ENCODE measurements at places on chromosomes 7 and 10.
A peak's percentile ranks its signal among the peaks of the same experiment; 100 is the strongest.

GRCh38 chr7:94420328-94420727 lies 25.6 kb downstream of the COL1A2 start:
- no peak for DNase-seq

- DNase-seq = no peak
These were observed 278.3 kb downstream of the ELFN1 start for GRCh38 chr7:1948301-1948796.

GRCh38 chr10:76205361-76205760 lies 773.9 kb downstream of the LRMDA start:
- DNase-seq = no peak

- no peak for DNase-seq
These were observed 57.8 kb downstream of the MICU1 start for GRCh38 chr10:72567889-72568640.

DNA sequence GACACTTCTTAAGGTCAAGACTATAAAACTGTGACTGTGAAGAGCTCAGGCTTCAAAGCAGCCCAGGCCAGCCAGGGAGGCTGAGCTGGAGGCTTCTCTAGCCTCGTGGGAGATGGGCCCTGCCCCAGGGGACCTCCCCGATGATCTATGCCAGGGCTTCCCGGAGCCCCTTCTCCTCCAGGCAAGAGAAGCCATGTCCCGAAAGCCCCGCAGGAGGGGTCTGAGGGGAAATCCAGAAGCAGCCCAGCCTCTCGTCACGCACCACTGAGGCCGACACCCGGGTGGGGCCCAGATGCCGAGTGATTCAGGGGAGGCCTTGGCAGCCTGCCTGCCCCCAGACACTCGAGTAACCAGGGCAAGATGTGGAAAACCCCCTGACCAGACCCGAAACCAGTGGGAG lies 63.7 kb downstream of the PROSER2 start:
- DNase-seq = no peak

GRCh38 chr7:77453531-77453930 lies 37.4 kb upstream of the GSAP start:
- no peak for DNase-seq

GRCh38 chr10:122492999-122493481 lies 31.7 kb downstream of the HTRA1 start:
- DNase-seq = no peak

- no peak for DNase-seq
These were observed 554.1 kb upstream of the FOXK1 start for GRCh38 chr7:4127909-4128560.

- DNase-seq = no peak
These were observed 568.6 kb downstream of the KCNMA1 start for GRCh38 chr10:77068969-77069368.

- DNase-seq = no peak
These were observed 135.1 kb downstream of the C10orf105 start for GRCh38 chr10:71584461-71584860.

GRCh38 chr10:96665306-96665705 lies 55.0 kb downstream of the PIK3AP1 start:
- peak; percentile 16 for DNase-seq

GRCh38 chr7:130723784-130724183 lies 10.2 kb downstream of the KLF14 start:
- DNase-seq = no peak

DNA sequence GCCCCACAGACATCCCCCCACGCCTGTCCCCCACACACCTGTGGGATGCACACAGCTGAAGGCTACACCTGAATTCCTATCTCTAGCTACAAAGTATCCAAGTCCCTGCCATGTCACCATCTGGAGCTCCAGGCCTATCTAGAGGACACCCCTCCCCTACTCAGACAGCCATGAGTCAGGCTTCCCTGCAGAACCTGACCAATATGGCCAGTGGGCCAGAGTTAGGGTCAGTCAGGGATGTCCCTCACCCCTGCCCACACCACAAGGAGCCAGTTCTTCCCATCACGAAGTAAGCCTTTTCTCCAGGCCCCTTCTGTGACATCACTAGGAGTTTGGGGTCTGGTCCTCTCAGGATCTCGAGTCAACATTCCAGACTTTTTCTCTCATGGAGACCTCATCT lies 10.6 kb upstream of the SLC18A3 start:
- DNase-seq = no peak

DNA sequence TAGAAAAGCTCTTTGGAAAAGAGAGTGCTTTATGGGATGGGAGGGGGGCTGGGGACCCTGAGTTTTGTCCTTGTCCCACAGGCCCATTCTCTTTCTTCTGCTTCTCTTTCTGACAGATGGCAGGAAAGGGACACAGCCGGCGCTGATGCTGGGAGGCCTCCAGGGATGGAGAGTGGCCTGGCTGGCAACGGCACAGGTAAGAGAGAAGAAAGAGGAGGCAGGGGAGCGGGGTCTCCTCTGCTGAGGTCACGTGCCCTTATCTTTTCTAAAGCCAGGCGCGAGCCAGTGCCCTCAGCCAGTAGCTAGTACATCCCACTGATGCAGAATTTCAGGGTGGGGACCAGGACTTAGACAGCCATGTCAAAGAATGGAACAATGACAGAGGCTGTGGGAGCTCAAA lies 9.2 kb downstream of the ZNF775 start:
- DNase-seq = no peak

DNA sequence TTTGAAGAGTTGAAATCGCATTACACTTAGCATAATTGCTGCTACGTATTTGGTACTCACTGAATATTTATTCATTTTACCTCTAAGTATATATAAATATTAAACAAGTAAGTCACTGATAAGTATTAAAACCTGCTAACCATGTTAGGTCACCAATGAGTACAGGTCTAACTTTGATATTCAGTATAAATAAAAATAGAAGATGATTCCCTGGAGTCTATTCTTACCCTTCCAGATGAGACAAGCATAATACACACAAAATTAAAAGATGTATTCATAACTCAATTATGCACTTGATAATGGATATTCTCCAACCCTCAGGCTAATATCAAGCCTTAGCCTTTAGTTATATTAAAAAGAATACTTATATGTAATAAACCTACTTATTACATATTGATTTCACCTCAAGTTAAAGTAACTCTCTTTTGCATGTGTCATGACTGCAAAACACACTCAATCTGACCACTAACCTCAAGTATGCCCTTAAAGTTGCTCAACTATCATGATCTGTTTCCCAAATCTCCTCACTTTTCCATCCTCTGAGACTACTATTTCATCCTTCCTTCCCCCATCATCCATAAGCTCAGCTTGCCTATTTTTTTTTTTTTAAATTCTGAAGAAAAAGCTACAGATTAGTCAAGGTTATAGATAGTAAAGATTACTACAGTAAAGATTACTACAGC lies 46.8 kb downstream of the IPMK start:
- peak; percentile 37 for DNase-seq

- no peak for DNase-seq
These were observed 25.5 kb downstream of the C10orf105 start for GRCh38 chr10:71694039-71694501.

DNA sequence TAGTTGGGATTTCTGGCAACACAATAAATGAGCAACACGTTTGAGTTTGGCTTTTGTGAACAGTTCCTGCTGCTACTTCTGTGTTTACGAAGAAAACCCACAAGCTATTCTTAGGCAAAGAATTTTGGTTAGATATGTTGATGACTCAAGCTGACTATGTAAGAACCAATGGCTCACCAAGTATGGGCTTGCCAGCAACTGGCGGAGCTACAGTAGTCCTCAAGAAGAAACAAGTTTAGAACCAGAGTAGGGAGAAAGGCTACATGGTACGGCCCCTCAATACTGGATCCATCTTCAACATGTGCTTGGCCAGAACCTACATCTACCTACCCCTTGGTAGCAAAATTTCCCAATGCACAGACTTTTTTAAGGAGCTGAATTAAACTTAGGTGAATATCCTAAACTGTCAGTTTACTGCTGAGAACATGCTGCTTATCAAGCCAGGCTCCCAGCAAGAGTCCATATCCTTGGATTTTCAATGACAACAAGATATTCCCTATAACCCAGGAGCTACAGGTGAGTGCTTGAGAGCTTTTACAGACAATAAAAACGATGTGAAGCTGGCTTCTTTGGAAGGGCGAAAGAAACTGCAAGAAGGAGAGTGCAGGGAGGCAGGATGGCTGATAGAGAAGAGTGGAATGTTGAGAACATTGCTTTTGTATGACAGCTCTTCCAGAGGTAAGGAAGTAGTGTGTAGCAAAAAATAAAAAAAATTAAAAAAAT lies 74.3 kb upstream of the ASAH2 start:
- peak; percentile 94 for DNase-seq

DNA sequence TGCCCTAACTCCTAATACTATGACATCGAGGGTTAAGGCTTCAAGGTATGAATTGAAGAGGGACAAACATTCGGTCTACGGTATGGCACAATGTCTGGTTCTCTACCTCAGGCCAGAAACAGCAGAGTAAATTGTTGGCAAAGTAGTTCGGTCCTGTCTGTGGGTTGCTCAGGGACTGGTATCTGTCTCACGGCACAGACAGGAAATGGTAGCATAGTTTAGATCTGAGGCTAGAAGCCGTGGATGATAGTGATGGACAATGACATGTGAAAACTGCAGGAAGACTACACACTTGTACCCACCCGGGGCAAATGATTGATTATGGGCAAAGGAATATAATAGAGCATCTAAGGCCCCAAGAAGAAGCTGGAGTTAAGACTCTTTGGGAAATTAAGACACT lies 106.2 kb downstream of the TWIST1 start:
- no peak for DNase-seq
